Adrenal gland (tissue), 19 donors: ENCODE measurements at places on chromosomes 2 and 18. TPM values are rescaled to one million over a fixed set of nuclear protein-coding genes. Genes with fewer than 3 reads are reported as not detected.

DNA sequence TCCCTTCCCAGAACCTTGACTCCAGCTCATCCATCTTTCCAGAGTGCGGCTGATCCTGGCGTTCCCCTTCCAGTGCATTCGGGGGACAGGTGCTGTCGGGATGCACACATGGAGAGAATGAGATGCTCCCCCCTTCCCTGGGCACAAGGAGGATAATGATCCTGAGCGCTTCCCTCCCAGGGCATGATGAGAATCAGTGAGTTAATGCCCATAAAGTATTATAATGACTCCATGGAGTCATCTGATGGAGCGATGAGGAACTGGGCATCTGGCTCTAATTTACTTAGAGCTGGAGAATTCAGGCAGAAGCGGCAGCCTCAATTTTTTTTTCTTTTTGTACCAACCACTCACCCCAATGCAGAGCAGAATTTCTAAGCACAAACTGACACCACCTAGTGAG, 79.6 kb upstream of the SKOR2 start:
- DNase-seq = no peak
- H3K4me3 ChIP-seq = no peak overlapping the region
- H3K27me3 ChIP-seq = no peaks in the 10 kb centered on the region
- H3K27ac ChIP-seq = no peak overlapping the region
- no peaks in the 10 kb centered on the region for H3K36me3 ChIP-seq

- H3K4me3 ChIP-seq = no peak overlapping the region
- H3K4me1 ChIP-seq = no peaks in the 10 kb centered on the region
- no peaks in the 10 kb centered on the region for H3K27me3 ChIP-seq
- H3K27ac ChIP-seq = no peak overlapping the region
Observed at GRCh38 chr2:30661173-30662107, 145.8 kb downstream of the CAPN13 start.

- H3K36me3 ChIP-seq = no peaks in the 10 kb centered on the region
- peak overlapping the region; percentile 34 for H3K27ac ChIP-seq
- peaks cover 3% of the 10 kb centered on the region for H3K4me1 ChIP-seq
- H3K27me3 ChIP-seq = no peaks in the 10 kb centered on the region
- no peak for DNase-seq
Observed at GRCh38 chr2:567865-568638, 109.2 kb downstream of the TMEM18 start.

DNA sequence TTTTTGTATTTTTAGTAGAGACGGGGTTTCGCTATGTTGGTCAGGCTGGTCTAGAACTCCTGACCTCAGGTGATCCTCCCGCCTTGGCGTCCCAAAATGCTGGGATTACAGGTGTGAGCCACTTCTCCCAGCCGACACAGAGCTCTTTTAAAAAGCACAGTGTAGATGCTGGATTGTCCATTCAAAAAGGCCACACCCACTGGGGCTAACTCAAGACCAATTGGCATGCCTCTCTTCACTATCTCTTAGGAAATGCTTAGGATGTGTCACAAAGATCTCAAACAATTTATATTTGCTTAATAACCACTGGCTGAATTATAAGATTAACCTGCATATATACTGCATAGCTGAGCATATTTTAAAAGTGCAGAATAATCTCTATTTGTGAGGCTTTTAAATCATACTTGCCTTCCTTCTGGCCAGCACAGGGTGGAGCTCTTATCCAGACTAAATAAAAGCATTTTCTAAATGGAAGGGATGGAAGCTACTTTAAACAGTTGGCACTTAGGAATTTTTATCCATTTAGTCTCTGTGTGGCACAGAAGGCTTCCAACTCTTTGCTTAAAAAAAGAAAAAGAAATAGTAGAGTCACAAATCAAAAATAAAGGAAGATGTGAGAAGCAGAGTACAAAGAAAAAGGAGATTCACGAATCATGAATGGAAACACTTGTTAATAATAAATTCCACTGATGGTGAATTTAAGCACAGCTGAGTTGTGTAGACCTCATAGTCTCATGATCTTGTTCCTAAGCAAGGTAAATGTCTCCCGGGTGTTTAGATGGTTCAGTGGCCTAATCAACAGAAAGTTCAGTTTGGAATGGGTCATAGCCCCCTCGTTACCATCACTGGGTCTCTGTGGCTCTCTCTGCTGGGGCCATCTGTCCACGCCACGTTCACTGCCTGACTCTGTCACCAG, 22.4 kb downstream of the CRYGD start:
- no peaks in the 10 kb centered on the region for H3K4me1 ChIP-seq
- no peak for DNase-seq
- H3K27ac ChIP-seq = no peak overlapping the region
- H3K4me3 ChIP-seq = no peak overlapping the region
- H3K27me3 ChIP-seq = no peaks in the 10 kb centered on the region

DNA sequence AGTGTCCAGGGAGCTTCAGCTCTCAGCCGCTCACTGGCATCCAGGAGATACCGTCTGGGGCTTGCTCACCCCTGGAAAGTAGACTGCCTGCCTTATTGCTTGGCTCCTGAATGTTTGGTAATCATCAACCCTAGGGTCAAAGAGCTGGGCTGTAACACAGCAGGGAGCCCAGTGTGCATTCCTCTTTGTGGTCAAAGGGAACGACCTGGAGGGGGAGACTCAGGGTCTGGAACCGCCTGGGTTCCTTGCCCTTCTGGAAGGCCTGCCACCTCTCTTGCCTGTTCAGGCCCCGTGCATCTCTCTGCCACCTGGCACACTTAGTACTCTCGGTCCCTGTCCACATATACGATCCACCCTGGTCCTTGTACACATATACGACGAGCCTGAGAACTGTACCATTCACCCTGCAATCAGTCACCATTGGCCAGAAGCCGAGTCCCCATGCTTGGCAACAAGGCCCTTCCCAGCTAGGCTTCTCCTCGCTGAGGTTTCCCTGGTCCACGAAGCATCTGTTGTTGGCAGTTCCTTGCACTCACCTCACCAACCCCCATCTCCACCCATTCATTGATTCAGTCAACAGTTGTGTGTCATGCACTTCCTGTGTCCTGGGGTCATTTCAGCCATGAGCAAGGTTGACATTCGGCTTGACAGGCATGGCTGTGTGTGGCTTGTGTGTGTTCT, at the start of gene NAT8:
TSS of gene NAT8 (minus strand) at position 85 of the 681 bp plus-strand sequence. CDS start 794 bp downstream, outside the sequence.
- peaks cover 5% of the 10 kb centered on the region for H3K4me1 ChIP-seq
- no peaks in the 10 kb centered on the region for H3K27me3 ChIP-seq
- no peak within 1 kb of the TSS for H3K4me3 ChIP-seq
- no peak for DNase-seq
- H3K36me3 ChIP-seq = no peaks in the 10 kb centered on the region

DNA sequence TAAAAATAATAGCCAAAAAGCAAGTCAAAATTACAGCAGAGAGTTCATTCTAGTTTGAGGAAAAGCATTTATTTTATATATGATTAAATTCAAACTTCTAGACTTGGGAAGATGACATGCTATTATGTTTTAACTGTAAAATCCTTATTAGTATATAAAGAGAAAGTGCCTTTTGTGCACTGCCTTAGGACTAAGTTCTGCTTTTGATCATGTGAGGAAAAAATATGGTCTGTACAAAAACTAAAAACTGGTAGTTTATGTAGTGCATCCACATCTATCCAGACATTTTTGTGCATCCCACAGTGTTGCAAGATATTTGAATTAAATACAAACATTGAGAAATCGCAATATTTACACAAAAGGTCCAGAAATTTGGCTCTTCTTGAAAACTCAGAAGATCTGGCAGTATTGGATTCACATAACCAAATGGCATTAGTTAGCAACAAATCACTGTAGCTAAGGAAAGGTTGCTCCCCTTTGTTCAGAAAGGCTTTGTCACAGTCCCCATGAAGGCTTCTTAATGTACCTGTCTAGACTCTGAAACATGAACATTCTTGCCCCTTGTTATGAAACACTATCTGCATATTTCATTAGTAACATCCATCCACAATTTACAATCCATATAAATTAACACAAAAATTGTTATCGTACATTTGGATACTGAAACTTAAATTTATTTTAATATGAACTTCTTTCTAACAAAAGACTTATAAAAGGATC, 2.2 kb downstream of the MMADHC start:
- no peak for DNase-seq
- peaks cover 53% of the 10 kb centered on the region for H3K4me1 ChIP-seq
- H3K4me3 ChIP-seq = no peak overlapping the region
- peaks cover 20% of the 10 kb centered on the region for H3K36me3 ChIP-seq
- no peaks in the 10 kb centered on the region for H3K27me3 ChIP-seq

C2orf80 gene
- not detected for total RNA-seq

MBP gene
- total RNA-seq = 1.8 TPM

PUS10 gene
- 7.2 TPM for total RNA-seq

SLC25A12 gene
- 19.4 TPM for total RNA-seq

SLC19A3 gene
- total RNA-seq = 0.41 TPM

DRC1 gene
- 0.14 TPM for total RNA-seq
